ENCODE measurements at places on chromosomes 11 and 22. TPM values are rescaled to one million over a fixed set of nuclear protein-coding genes. Genes with fewer than 3 reads are reported as not detected.

Gene DNAJB7
- not detected for total RNA-seq

Gene YPEL1
- 2.4 TPM for total RNA-seq

Gene SORL1
- total RNA-seq, result 1.9 TPM

Gene PPFIA1
- 25.3 TPM for total RNA-seq

DNA sequence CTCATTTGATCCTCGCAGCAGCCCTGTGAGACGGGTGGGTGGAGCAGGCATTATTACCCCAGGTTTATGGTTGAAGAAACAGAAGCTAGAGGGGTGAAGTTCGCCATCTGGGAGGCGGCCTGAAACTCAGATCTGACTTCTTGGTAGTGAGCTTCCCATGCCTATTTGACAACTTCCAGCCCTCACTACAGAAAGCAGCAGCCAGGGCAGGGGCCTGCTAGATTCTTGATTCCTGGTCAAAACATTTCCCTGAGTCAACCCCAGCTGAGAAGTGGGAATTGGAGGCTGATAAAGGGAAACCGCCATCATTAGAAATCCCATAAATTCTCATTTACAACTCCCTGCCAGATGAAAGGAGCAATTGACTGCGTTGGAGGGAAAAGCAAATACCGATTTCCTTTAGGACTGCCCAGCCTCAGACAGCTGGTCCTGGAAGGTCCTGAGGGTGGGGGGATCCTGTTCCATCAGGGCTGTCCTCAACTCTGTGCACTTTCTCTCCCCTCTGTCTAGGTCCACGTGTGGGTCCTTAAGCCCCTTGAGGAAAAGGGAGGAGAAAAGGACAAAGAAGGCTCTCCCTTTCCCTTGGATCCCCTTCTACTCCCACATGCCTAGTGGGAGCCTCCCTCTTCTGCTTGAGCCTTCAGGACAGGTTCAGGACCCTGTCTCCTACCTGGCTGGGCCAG, 10.2 kb upstream of the NECTIN1 start:
- no peak for DNase-seq

DNA sequence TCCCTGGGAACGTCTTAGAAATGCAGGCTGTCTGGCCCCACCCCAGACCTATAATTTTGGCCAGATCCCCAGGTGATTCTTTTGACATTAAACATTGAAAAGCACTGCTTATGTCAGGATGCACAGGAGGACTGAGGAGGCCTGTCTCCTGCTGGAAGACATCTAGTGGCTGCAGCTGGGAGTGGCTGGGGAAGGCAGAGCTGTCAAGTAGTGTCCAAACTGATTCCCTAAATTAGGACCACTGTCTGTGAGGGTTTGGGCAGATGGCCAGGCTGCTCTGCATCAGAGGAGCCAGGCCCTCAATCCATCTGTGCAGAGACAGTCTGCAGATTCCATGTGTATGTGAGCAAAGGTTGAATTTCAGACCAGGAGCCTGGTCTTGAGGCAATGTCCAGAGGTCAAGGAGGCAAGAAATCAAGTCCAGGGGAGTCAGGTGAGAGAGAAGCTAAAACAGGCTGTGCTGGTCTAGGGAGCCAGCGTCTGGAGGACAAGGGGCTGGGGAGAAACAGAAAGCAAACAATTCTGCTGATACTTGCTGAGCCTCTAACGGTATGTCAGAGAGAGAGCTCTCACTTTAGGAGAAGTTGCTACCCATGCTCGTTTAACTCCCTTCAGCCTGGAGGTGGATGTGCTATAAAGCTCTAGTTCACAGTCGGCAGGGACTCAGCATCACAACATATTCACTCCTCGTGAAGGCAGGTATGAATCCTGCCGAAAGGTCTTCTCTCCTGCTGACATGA, 15.3 kb upstream of the SYTL2 start:
- DNase-seq, result peak; percentile 46

DNA sequence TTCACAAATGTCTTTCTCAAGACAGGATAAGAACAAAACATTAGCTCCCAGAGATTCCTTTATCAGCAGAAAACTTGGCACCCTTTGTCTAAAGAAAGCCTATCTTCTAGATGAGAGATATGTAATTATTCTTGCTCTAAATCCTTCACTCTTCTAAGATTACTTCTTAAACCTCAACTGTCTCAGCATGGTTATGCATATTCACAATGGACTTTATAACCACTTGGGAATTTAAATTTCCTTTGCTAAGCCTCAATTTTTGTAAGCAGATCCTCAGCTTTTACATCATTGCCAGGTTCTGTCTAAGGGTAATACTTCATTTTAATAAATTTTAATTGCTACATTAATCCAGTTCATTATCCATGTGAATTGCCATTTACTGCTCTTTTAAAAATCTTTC, 433.6 kb upstream of the DDI1 start:
- no peak for DNase-seq

DNA sequence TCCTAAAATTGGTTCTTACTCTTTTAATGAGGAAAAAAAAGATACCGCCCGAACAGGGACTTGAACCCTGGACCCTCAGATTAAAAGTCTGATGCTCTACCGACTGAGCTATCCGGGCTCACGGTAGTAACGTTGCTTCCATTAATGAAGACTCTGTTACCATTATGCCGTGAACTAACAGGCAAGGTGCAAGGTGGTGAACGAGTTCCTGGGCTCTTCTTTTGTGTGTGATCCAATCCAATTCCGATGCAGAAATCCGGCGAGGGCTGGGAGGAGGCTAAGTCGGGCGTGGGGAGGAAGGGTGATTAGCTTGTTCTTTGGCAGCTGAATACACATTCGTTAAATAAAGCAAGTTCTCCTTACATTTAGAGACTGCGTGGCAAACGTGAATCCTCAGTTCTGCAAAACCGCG, 49.0 kb downstream of the OR4D9 start:
- peak; percentile 84 for DNase-seq
